ENCODE measurements at places on chromosomes 12 and 14. TPM values are rescaled to one million over a fixed set of nuclear protein-coding genes. Genes with fewer than 3 reads are reported as not detected.

Gene OR4K13
- total RNA-seq, result not detected

Gene KLRD1
- total RNA-seq, result 0.49 TPM

Gene ESRRB
- total RNA-seq, result 0.08 TPM

Gene AMN
- not detected for total RNA-seq

Gene FLRT2
- 7.8 TPM for total RNA-seq
